ENCODE measurements at places on chromosomes 13 and 19.
A peak's percentile ranks its signal among the peaks of the same experiment; 100 is the strongest.

GRCh38 chr19:16416991-16417390 is 54.8 kb downstream of the EPS15L1 start:
- no peak for DNase-seq

DNA sequence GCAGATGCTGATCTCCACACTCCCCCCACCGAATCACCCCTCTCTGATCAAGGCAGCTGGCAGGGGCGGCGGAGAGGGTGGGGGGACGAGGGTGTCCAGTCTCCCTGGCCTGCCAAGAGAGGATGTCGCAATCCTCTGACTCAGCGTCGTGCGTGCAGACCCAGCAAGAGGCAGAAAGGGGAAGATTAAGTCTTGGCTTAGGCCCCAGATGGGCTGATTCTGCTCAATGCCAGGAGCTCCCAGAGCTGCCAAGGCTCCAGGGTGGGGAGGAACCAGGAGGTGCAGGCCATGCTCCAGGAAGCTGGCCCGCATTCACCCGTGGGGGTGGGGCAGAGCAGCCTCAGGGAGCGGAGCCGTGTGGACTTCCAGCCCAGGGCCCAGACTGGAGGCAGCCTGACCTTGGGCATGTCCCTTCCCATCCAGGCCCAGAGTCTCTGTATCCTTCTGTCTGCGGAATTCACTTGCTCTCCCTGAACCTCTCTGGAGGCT is 6.6 kb upstream of the BCL3 start:
- DNase-seq, result no peak

- DNase-seq, result no peak
These were observed 12.7 kb downstream of the MED25 start for GRCh38 chr19:49830766-49831165.

GRCh38 chr13:30724778-30725177 is 10.6 kb upstream of the ALOX5AP start:
- DNase-seq, result no peak

DNA sequence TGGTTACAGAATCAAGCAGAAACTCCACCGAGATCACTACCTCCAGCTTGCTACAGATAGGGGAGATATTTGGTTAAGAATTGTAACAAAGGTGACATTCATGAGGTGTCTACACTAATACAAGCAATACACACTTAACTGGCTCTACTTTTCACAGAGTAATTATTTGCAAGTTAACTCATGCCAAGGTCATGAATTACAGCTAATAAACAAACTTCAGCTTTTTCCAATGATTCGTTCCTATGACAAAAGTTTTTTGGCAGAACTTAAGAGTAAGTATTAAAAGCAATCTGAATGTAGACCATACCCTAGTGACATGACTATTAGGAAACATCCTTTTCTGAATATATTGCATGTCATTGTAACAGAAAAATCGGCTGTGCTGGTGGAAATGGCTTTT is 72.1 kb downstream of the LHFPL6 start:
- DNase-seq, result no peak

DNA sequence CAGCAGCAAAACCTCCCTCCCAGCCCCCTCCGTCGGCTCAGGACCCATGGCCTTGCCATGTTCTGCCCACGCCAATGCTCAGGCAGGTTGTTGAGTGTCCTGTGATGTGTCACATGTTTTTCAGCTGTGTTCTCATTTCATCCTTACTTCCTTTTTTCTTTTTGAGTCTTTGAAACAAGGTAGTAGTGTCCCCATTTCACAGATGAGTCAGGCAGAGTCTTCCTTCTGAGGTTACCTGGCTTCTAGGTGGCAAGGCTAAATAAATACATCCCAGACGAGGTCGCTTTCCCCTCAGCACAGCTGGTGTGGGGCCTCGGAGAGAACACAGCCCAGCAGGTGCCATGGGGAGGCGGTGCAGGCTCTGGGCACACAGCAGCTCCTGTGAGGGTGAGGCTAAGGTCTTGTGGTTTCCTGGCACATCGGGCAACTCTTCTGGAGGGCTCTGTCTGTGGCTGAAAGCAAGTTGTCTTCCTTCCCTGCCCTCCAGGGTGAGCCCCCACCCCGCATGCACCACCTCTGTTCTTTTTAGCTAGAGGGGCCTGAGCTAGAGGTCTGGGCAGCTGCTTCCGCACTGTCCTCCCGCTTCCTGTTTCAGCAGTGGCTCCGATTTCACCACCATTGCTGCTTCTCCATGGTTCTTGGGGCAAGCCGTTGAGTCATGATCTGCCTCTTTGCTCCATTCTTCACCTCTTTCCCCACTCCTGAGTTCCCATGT is 15.1 kb downstream of the PRAM1 start:
- peak; percentile 14 for DNase-seq

GRCh38 chr19:22619371-22619770 is 14.8 kb upstream of the ZNF492 start:
- no peak for DNase-seq

DNA sequence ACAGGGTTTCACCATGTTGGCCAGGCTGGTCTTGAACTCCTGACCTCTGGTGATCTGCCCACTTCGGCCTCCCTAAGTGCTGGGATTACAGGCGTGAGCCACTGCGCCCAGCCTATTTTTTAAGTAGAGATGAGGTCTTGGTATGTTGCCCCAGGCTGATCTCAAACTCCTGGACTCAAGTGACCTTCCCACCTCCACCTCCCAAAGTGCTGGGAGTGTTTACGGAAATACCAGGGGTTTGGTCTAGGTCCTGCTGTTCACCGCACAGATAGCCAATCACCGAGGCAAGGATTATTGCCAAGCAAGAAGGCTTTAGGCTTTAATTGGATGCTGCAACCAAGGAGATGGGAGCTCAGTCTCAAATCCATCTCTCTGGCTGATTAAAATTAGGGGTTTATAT is 11.6 kb downstream of the CLEC4G start:
- DNase-seq, result no peak

- DNase-seq, result no peak
These were observed 3.8 kb upstream of the LRFN3 start for GRCh38 chr19:35932291-35932936.

DNA sequence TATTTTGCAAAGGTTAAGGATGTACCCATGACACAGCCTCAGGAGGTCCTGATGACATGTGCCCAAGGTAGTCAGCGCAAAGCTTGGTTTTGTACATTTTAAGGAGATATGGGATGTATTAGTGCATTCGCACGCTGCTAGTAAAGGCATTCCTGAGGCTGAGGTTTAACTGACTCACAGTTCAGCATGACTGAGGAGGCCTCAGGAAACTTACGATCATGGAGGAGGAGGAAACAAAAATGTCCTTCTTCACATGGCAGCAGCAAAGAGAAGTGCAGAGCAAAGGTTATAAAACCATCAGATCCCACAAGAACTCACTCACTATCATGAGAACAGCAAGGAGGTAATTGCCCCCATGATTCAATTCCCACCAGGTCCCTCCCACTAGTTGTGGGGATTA is 1017.4 kb downstream of the EFNB2 start:
- no peak for DNase-seq

DNA sequence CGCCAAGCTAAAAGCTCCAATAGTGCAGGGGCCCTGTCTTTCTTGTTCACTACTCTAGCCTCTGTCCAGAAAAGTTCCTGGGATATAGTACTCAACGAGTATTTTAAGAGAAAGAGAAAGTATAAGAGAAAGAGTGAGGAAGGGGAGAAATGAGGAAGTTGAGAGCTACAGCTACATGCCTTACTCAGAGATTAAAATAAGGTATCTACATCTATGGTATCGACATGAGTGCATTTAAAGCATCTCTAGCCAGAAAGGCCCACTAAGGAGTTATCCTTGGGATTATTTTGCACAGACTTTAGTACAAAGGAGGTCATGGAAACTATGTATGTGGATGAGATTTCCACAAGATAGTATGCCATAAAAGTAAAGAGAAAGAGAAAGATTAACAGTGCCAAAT is 28.5 kb downstream of the MYCBP2 start:
- DNase-seq, result no peak

DNA sequence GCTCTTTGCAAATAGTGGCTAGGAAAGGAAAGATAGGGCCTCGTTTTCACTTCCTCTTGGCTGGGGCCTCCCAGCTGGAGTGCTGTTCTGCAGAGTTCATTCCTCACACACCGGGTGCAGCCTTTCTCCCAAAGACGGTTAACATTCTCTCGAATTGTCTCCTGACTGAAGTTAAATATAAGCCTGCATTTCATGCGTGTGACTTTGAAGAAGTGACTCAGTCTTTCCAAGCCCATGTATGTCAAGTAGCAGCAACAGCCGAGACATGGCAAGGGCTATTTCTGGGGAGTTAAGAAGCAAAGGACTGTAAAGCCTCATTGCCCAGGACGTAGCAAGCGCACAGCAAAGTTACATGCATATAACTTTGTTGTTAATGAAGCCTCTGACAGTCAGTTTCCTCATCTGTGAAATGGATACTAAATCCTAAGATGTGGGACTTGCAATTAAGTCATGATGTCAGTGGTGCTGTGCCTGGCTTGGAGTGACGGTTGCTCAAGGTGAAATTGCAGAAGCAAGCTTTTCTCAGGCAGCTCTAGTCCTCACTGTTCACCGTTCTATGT is 502.4 kb downstream of the MYO16 start:
- no peak for DNase-seq

DNA sequence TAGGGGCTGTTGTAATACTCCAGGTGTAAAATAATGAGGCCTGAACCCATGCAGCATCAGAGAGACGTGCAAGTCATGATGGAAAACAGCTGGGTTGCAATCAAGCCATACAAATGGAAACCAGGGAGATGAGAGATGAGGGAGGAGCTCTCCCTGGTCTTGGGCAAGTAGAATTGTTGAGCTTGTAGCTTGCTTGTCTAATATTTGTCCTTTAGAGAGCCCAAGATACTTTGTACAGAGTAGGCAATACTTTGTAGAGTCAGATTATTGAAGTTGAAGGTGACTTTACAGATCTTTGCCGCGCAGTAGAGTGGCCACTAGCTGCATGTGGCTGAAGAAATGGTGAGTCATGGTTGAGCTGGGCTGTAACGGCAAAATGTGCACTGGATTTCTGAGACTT is 8.3 kb downstream of the ATP8A2 start:
- no peak for DNase-seq

DNA sequence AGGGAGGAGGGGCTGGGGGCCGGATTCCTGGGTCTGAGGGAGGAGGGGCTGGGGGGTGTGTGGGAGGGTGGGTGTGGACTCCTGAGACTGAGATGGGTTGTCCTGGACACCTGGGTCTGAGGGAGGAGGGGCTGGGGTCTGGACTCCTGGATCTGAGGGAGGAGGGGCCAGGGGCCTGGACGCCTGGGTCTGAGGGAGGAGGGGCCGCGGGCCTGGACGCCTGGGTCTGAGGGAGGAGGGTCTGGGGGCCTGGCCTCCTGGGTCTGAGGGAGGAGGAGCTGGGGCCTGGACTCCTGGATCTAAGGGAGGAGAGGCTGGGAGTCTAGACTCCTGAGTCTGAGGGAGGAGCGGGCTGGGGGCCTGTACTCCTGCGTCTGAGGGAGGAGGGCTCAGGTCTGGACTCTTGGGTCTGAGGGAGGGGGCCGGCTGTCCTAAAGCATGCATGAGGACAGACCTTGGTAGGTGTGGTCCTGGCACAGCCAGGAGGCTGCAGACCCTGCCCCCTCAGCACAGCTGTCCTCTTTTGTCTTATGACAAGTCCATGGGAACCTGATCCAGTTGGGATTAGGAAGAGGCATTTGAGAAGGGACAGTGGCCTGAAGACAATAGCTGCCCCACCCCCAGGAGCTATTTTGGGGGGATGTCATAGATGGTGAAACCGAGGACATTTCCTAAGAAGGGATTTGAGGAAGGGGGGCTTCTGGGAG is 1.3 kb downstream of the TNNT1 start:
- DNase-seq, result no peak

- no peak for DNase-seq
These were observed 212.7 kb downstream of the DIAPH3 start for GRCh38 chr13:59951011-59951410.

DNA sequence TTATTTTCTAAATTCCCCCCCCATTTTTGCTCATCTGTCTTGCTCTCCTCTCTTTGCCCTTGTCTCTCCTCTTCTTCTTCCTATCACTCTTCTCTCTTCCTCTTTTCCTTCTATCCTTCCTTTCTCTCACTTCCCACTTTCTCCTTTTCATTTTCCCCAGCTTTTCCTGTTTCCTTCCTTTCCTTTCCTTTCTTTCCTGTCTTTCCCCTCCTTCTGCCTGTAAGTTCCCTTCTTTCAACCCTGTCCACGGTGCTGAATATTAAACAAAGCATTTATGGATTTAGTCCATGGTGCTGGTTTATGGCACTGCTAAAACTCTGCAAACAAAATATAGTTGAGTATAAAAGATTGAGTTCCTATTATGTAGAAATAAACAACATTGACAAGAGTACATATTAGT is 27.6 kb downstream of the SCEL start:
- DNase-seq, result no peak

- DNase-seq, result no peak
These were observed 22.6 kb downstream of the KLHL26 start for GRCh38 chr19:18659281-18660050.

DNA sequence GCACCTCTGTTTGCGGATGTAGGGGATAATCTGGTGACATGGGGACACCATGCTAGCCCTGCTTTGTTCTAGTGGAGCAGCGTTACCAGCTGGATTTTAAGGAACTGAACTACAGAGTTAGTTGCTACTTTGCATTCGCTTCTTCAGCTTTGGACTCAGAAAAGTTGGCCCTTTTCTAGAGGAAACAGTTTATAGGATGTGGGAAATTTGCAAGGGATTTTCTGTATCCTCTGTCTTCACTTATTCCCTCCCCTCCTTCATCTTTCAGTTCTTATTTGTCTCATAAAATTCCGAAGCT is 2.1 kb downstream of the GATAD2A start:
- DNase-seq, result no peak

DNA sequence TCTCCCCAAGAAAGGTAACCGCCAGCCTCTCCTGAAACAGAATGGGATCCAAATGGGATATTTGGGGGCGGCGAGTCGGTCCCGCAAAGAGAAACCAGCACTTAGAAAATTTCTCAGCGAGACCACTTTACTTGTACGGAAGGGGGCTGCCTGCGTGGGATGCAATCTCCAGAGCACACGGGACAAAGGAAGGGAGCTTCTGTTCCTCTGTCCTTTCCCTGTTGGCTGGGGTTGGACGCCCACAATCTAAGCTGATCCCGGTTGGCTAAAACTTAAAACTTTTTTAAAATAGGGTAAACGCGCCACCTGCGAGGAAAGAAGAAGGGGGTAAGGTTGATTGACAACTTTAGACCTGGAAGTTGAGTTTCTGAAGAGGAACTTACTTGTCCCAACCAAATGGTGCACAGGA is 826 bp upstream of the BSG start:
- DNase-seq, result no peak

DNA sequence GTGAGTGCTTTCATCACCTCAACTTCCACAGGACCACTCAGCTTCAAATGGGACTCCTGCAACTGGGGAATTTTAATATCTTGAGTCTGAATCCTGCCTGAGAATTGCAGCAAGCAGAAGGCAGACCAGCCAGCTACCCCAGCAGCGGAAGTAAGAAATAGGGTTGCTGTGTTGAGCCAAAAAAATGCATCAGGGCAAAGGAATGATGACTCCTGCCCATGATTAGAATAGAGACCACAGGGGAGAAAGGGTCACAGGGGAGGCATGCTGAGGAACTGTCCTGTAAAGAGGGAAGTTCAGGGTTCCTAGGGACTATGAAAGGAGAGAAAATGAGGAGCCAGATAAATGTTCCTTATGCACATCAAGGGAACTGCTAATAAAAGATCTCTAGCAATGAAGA is 370.2 kb downstream of the KCTD12 start:
- no peak for DNase-seq

- no peak for DNase-seq
These were observed 489.1 kb upstream of the TSHZ3 start for GRCh38 chr19:31838163-31838815.

GRCh38 chr13:51488212-51488611 is 35.4 kb upstream of the INTS6 start:
- no peak for DNase-seq

GRCh38 chr13:93925990-93926389 is 553.5 kb downstream of the DCT start:
- no peak for DNase-seq
